Putamen (tissue), 1 donor: ENCODE measurements at places on chromosomes 1 and 21.
A peak's percentile ranks its signal among the peaks of the same experiment; 100 is the strongest.

GRCh38 chr1:235286667-235287066, 41.3 kb downstream of the ARID4B start:
- DNase-seq, result no peak

DNA sequence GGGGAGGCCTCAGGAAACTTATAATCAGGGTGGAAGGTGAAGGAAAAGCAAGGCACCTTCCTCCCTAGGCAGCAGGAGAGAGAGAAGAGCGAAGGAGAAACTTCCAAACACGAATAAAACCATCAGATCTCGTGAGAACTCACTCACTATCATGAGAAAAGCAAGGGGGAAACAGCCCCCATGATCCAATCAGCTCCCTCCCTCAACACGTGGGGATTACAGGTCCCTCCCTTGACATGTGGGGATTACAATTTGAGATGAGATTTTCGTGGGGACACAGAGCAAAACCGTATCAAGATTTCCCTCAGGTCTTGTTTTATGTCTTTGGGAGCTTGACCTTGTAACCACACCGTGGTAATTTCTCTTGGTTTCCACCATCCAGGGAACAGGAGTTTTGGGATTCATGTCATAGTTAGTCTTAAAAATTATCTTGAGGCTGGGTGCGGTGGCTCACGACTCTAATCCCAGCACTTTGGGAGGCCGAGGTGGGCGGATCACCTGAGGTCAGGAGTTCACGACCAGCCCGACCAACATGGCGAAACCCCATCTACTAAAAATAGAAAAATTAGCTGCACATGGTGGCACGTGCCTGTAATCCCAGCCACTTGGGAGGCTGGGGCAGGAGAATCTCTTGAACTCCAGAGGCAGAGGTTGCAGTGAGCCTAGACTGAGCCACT, 47.2 kb upstream of the NBPF3 start:
- no peak for DNase-seq

DNA sequence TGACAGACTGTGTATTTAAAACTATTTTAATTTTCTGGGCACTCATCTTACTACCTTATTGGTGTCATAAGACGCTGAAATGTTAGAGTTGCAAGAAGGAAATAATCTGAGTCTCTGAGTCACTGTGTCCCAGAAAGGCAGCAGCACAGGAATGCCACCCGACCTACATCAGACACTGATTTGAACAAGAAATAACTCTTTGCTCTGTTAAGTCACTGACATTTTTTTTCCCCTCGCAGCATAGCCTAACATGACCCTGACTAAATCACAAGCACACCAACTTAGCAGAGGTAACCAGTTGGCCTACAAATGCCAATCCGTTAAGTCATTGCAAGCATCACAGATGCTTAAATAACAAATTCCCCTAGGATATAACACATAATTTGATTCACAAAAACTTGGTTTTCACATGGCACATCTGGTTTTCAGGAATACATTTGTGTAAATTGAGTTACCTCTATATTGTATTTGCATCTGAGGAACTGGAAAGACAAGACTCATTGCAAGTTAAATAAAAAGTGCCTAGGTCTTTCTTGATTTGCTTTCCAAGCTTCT, 349.1 kb downstream of the SEC16B start:
- DNase-seq, result peak; percentile 36

DNA sequence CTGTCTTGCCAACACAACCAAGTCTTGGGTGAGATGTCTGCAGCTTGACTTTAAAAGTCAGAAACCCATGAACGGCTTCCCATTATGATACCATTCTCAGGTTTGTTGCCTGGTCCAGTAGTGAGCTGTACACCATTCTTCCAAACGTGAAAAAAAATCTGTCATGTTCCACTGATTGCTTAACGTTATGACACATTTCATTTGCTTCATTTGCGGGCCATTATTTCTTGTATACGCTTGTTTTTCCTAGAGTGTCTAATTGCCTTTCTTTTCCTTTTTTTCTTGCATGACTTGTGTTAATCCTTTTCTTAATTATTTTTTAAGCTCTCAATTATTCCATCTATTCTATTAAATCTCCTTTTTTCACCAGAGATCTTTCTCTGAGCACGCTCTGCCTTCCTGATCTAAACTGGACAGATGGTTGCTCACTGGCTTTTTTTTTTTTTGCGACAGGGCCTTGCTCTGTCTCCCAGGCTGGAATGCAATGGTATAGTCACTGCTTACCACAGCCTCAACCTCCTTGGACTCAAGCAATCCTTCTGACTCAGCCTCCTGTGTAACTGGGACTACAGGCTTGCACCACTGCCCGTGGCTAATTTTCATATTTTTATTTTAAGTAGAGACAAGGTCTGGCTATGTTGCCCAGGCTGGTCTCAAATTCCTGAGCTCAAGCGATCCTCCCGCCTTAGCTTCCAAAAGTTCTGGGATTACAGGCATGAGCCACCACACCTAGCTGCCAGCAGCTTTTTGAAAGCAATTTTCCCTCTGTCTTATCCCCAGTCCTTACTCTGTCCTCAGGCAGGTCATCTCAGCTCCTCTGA, 31.7 kb upstream of the CAMTA1 start:
- DNase-seq, result no peak

GRCh38 chr21:31490443-31490842, 146.4 kb upstream of the TIAM1 start:
- DNase-seq, result no peak

- no peak for DNase-seq
Measured at GRCh38 chr1:204623894-204624361, 61.6 kb downstream of the LRRN2 start.

GRCh38 chr1:26016258-26016952, 5.2 kb upstream of the EXTL1 start:
- no peak for DNase-seq

DNA sequence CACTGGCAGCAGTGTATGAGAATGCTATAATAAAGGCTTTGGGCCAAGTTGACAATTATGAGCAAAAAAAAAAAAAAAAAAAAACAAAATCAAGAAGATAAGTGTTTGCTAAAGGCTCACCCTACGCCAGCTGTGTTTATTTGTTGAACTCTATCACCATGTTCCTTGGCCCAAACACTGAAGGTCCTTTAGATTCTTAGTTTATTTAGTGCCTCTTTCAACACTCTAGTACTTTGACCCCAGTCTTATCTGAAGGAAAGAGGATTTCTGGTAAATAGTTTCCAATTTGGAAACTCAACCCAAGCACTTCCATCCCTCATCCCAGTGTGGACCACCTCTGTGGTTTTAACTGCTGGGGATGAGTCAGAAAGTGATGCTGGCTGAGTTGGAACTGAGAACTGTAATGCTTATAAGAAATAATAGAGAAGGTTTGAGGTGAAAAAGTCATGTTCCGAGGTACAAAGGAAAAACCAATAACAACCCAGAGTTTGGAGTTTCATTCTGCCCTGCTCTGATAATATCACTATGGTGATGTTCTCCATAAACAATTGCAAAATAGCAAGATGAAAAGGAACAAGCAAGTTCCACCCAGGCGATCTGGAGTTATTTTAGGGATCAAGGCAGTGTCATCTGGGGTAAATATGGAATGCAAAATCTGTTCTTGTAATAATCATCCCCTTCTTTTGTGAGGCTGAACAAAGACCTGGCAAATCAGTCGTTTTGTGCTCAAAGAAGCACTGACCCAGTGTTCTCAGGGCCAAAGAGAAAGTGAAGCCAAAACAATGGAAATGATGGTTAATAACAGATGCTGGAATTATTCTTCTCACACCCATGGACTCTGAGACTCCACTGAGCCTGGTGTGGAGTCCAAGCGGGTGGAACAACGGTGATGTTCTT, 19.7 kb upstream of the CAPZB start:
- DNase-seq, result no peak

DNA sequence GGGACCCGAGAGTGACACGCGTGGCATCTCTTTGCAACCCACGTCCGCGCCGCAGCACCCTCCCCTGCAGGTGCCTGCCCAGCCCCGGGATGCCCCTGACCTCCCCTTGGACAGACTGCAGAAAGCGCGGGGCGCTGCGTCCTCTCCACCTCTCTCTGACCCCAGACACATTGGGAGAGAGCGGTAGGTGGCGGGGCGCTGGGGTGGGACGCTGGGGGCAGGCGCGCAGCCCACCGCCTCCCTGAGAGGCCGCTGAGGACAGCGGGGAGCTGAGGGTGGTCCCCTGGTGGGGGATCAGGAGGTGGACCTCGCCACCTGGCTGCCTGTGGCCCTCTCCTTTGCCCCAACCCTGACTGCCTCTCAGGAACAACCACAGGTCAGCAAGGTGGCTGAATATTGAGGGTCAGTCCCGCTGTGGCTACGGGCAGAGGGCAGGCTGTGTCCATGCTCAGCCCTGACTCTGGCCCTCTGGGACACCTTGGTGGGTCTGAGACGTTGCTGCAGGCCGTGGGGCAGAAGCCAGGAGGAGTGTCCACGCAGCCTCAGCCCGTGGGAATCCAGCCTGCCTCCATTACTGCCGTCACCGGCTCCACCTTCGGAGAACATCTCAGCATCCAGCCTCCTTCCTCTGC, 761 bp upstream of the UBE2J2 start:
- no peak for DNase-seq

GRCh38 chr1:195218428-195219212, 1389.6 kb downstream of the KCNT2 start:
- DNase-seq, result no peak

GRCh38 chr1:161171191-161171590, 5.0 kb downstream of the PPOX start:
- DNase-seq, result no peak

DNA sequence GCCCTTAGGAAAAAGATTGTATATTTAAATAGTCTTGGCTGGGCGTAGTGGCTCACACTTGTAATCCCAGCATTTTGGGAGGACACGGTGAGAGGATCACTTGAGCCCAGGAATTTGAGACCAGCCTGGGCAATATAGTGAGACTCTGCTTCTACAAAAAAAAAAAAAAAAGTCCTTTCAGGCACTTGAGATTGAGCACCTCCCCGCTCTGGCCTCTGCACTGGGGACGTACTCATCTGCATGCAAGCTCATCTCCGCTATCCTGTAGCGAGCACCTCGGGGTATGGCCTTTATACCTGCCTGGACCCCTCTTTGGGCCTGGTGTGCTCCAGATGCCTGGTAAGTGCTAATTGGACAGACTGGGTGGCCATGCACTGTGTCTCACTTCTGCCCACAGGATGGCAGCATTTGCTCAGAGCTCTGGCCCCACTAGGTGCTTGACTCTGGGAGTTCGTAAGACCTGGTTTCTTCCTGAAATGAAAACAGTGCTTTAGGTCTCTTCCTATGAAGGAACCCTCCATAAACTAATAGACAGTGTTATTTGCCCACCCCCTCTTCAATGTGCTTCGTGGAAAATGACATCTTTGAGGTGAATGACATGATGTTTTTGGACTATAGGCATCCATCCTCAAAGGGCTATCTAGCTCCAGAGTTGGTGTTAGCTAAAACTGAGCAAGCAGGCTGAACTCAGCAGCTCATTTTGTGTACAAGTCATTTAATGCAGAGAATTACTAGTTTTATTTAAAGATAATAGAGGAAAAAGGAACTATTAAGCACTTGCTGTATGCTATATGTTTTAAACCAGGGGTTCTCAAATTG, 61.7 kb upstream of the ADAR start:
- peak; percentile 65 for DNase-seq

- no peak for DNase-seq
Measured at GRCh38 chr1:8047112-8047511, 21.0 kb upstream of the ERRFI1 start.

GRCh38 chr1:25757151-25757845, 42.7 kb upstream of the SELENON start:
- no peak for DNase-seq

DNA sequence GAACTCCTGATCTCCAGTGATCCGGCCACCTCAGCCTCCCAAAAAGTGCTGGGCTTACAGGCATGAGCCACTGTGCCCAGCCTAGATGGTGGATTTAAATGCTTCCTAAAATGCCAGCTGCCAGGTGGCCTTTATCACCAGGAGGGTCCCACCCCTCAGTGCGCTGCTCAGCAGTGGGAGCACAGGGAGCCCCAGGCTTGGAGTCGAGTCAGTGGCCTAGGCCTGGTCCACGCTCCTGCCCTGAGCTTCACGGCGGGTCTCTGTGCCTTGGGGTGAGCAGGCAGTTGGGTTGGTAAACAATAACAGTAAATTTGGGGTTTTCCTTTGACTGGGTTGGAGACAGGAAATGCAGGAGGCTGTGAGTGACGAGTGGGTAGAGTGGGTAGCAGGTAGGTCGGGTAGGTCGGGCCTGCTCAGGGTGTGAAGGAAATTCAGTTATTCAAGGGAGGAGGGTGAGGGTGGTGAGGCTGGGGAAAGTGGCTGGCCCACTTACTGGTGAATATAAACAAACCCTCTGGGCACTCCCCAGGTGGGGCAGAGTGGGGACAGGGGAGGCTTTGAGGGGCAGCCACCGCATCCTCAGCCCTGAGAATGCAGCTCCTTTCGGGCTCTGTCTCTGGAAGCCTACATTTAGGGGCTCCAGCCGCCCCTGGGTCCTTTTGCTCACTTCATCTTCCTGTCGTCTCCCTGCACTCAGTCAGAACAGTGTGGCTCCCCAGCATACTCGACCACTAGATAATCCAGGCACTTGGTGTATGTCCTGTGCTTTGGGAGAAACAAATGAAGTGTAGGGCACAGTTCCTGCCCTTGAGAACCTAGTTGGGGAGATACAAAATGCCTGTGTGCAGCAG, 33.5 kb upstream of the IL19 start:
- no peak for DNase-seq

DNA sequence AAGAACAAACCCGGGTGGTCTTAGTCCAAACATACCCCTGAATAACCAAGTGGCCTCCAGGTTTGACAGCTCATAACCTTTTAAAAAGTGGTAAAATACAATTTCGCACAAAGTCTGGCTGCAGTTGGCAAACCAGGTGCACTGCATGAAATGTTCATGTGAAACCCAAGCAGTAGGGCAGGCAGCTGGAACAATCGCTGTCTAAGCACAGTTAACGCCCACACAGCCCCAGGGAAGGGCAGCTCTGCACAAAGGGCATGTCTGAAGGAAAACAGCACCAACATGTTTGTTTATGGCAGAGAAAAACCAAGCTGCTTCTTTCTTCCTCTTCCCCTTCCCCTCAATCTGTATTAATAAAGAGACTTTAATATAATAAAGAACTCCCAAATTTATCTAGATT, 49.5 kb downstream of the KIAA1614 start:
- no peak for DNase-seq

GRCh38 chr1:53125122-53125521, 17.3 kb downstream of the SLC1A7 start:
- DNase-seq, result no peak

GRCh38 chr1:40301541-40302299, 15.4 kb downstream of the COL9A2 start:
- no peak for DNase-seq

GRCh38 chr1:173267453-173267945, 60.4 kb upstream of the TNFSF4 start:
- no peak for DNase-seq

DNA sequence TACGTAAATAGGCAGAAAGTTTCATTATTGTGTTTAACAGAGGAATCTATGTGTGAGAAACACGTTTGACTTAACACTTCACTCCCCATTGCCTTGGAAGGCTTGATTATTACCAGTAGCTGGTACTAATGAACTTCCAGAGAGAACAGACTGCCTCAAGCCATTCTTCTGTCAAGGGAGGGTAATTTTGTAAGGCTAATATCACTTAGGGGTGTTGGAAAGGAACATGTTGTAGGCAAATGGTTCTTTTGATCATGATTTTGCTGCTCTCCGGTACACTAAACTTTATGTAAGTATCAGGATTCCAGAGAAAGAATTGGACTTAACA, 1.8 kb downstream of the LAMC1 start:
- no peak for DNase-seq

- no peak for DNase-seq
Measured at GRCh38 chr1:27427329-27427728, 34.9 kb downstream of the GPR3 start.

- no peak for DNase-seq
Measured at GRCh38 chr21:45250914-45251634, 36.6 kb downstream of the POFUT2 start.
